ENCODE measurements at places on chromosomes 7 and 10.

GRCh38 chr10:126006906-126007305 lies 110.5 kb downstream of the FANK1 start:
- no peak for DNase-seq
- peaks cover 13% of the 10 kb centered on the region for H3K4me1 ChIP-seq
- H3K36me3 ChIP-seq: peaks cover under 1% of the 10 kb centered on the region
- no peaks in the 10 kb centered on the region for H3K27me3 ChIP-seq

DNA sequence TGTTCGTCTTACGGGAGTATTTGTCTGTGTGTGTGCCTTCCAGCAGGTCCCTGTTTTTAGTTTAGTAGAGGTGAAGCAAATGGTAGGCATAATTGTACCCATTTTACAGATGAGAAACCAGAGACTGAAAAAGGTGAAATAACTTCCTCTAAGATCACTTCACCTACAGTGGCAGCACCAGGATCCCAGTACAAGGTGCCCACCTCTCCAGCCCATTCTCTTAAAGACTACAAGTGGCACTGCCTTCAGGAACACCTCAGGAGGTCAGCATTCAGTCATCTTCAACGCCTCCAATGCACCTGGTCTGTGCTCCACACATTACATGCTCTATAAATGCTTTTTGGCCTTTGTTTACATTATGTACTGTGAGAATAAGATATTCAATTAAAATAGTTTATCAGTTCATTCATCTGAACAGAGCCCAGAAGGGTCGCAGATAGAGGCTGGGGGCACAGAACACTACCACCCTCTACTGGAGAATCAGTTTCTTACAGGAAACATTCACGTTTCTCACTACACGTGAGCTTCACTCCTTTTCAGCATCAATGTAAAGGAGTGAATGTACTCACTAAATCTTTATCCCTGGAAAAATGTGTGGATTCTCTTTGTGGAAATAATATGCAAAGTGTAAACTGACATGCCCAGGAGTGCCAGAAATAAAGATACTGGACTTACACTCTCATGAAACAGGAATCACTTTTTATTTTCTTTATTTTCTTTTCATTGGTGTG lies 45.5 kb upstream of the ABLIM1 start:
- DNase-seq: no peak
- no peaks in the 10 kb centered on the region for H3K36me3 ChIP-seq
- no peak overlapping the region for H3K27ac ChIP-seq
- H3K4me1 ChIP-seq: peaks cover 13% of the 10 kb centered on the region
- H3K4me3 ChIP-seq: no peak overlapping the region
- H3K27me3 ChIP-seq: no peaks in the 10 kb centered on the region

DNA sequence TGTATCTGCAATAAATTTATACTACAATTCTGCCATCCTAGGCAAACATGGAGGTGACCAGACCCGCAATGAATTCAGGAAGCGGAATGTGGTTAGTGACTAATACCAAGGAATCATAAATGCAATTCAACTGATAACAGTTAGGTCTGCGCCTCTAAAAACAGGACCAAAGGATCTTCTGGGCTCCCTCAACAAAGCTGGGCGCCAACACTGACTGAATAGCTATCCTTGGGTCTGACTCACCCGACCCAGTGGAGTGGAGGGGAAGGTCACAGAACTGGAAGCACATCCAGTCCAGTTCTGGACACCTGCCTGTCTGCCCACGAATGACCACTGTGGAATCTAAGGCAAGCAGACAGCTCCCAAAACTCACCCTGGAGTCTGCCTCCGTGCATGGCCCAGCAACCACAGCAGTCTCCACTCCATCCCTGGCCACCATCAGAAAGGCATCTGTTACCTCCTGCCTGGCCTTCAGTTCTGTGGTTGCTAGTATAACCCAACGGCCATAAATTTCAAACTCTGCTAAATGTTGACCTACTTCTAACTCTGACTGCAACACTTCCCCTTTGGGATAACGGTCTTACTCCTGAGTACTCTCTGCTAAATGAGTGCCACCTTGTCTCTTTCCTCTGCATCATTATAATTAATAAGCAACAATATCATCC lies 43.0 kb upstream of the DLX6 start:
- peaks cover 29% of the 10 kb centered on the region for H3K27me3 ChIP-seq
- H3K4me1 ChIP-seq: no peaks in the 10 kb centered on the region
- H3K36me3 ChIP-seq: no peaks in the 10 kb centered on the region
- H3K4me3 ChIP-seq: no peak overlapping the region
- no peak for DNase-seq

- H3K27ac ChIP-seq: no peak overlapping the region
- no peaks in the 10 kb centered on the region for H3K27me3 ChIP-seq
- no peak overlapping the region for H3K4me3 ChIP-seq
- peaks cover 2% of the 10 kb centered on the region for H3K36me3 ChIP-seq
- DNase-seq: no peak
- H3K4me1 ChIP-seq: peaks cover 25% of the 10 kb centered on the region
Measured at GRCh38 chr10:28601012-28601411, 68.1 kb downstream of the WAC start.

DNA sequence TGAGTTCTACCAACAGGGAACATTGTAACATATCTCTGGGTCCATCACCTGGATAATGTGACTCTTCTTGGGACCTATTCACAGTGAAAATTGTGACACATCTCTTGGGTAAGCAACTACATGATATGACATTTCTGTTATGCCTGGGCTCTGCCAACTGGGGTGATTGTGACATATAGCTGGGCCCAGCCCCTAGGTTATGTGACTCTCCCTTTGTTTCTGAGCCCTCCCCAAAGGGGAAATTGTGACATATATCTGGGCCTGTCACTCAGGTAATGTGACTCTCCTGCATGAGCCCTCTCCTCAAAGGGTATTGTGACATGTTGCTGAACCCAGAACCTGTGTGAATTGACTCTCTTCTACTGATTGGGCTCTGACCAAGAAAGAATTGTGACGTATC lies 22.4 kb upstream of the ZNF107 start:
- no peaks in the 10 kb centered on the region for H3K4me1 ChIP-seq
- H3K27me3 ChIP-seq: no peaks in the 10 kb centered on the region
- H3K36me3 ChIP-seq: no peaks in the 10 kb centered on the region
- DNase-seq: no peak
- no peak overlapping the region for H3K27ac ChIP-seq

DNA sequence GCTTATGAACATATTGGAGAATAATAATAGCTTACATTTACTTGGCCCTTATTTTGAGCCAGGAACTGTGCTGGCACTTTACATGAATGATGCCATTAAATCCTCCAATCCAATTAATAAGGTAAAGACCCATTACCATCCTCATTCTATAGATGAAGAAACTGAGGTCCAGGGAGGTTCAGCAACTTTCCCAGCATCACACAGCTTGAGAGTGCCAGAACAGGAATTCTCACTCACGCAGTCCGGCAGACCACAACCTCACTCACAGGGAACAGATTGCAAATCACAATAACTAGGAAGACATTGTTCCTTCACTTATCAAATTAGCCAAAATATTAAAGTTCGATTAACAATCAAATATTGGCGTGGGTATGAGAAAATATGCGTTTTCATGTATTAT lies 18.3 kb downstream of the GPRIN2 start:
- no peak for DNase-seq
- no peaks in the 10 kb centered on the region for H3K27me3 ChIP-seq
- H3K4me3 ChIP-seq: no peak overlapping the region
- H3K27ac ChIP-seq: no peak overlapping the region
- peaks cover 40% of the 10 kb centered on the region for H3K4me1 ChIP-seq
- no peaks in the 10 kb centered on the region for H3K36me3 ChIP-seq

DNA sequence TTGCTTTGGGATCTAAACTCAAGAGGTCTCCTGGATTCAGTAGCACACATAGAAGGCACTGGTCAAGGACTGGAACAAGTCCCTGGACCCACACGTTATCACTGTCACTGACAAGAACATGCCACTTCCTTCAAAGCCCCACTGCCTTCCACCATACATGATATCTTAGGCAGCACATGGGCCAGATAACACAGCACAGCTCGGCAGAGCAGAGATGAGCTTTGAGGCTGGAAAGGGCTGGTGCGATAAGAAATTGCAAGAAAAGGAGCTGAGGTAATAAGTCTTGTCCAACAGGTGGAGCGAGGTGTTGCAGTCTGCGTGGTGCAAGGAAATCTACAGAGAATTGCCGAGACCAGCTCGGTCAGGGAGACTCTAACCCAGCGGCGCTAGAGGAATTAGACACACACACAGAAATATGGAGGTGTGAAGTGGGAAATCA lies 139.8 kb upstream of the CDK13 start:
- H3K36me3 ChIP-seq: no peaks in the 10 kb centered on the region
- no peak for DNase-seq
- no peak overlapping the region for H3K27ac ChIP-seq
- H3K4me1 ChIP-seq: peaks cover 19% of the 10 kb centered on the region
